Neuronal stem cell (in vitro differentiated cells): ENCODE measurements at places on chromosomes 2 and 18.

DNA sequence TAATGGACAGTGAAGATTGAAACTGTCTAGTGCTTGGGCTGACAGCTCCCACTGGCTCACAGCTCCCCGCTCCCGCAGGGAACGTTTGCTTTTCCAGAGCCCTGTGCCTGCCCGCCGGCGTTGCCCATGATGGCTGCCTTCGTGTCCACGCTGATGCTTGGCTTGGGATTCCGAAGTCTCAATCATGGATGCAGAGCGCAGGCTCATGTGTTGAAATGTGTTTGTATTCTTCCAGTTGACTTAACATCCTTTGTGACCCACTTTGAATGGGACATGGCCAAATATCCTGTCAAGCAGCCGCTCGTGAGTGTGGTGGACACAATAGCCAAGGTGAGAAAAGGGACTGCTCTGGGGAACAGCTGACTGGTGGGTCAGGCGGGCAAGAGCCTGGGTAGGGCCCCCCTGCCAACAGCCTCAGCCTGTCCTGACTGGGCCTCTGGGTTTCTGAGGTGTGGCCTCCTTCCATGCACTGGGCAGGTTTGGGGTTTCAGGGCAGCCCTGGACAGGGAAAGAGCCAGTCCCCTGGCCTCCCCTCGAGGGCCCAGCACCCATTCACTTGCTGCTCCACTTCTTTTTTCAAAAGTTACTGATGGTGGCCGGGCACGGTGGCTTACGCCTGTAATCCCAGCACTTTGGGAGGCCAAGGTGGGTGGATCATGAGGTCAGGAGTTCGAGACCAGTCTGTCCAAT, 42.8 kb downstream of the ATP6V1C2 start:
- no peak for DNase-seq

DNA sequence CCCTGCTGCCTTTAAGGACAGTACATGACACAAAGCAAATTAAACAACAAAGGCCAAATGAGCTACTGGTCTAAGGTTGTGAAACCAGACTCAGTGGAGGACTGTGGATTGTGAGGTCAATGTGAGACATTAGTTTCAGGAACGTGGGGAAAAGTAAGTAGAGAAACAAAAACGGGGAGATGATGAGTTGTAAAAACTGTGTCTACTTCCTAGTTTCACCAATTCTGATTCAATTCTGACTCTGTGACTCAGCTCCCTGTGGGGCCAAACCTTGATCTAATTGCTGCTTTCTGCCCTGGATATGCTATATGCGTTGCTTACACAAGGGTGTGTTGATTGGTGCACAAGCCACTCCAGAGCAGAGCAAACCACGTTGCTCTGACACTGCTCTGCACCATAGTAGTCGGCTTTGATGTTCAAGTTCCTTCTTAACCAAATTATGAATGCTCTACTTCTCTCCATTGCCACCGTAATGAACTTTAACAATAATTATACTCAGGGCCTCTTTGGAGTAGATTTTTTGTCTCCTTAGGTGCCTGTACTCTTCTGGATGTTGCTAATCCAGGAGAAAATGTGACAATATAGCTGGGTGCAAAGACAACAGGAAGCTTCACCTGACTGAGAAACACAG, 1640.1 kb upstream of the CELF4 start:
- DNase-seq: no peak

DNA sequence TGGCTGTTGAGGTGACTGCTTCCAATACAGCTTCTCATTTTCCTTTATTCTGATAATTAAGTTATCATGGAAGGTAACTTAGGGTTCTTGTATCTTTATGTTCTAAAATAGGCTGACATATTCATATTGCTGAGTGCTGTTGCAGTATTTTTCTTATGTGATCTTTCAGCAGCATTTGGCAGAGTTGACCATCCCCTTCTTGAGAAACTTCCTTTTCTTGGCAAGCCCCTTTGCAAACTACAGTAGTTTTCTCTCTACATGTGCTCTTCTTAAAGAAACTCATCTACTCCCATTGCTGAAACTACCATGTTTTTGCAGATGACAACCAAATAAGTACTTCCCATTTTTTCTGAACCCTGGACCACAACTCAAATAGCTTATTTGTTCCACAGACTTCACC, 476.5 kb upstream of the TRIB2 start:
- DNase-seq: no peak

- no peak for DNase-seq
Measured at GRCh38 chr2:106316915-106317314, 122.8 kb upstream of the UXS1 start.

DNA sequence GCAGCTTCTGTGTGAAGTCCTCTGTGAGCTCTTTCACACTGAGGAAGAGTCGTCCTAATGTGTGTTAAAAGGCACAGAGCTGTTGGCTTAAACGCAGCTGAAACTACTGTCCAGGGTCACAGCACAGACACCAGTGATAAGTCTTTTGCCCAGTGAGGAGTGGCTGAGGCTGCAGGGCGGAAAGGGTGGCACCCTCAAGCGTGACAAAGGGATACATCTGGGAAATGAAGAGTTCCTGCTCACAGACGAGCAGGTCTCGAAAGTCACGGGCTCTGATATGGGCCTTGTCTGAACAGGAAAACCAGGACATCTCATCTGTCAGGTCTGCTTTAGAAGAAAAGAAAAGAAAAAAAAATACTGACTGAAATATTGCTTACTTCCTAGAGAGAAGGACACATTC, 36.5 kb downstream of the TGIF1 start:
- DNase-seq: no peak

DNA sequence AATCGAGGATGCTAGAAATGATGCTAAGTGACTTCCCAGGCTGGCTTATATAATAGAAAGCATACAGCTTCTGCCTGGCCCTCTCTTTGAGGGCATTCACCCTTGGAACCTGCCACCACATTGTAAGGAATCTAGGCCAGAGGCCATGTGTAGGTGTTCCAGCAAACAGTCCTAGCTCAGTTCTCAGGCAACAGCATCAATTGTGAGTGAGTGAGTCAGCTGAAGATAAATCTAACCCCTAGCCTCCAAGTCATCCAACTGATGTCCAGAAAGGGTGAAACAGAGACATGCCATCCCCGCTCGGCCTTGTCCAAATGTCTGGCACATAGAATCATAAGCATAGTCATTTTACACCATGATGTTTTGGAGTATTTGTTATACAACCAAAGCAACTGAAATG, 324.3 kb upstream of the KLHL14 start:
- DNase-seq: no peak

GRCh38 chr2:39217192-39217550, 26.6 kb downstream of the CDKL4 start:
- no peak for DNase-seq

- no peak for DNase-seq
Measured at GRCh38 chr2:79638954-79639353, 126.1 kb downstream of the CTNNA2 start.

GRCh38 chr2:145411493-145411892, 891.6 kb upstream of the ZEB2 start:
- no peak for DNase-seq

GRCh38 chr2:38716185-38716584, 35.0 kb downstream of the SRSF7 start:
- DNase-seq: no peak

DNA sequence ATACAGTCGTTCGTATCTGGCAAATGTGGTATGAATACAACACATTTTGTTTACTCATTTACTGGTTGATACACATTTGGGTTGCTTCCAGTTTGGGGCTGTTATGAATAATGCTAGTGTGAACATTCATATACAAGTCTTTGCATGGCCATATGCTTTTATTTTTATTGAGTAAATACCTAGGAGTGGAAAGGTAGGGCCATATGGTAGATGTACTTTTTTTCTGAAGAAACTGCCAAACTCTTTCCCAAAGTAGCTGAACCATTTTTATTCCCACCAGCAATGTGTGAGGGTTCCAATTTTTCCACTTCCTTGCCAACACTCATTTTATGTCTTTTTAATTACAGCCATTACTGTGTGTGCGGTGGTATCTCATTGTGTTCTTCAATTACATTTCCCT, 496.2 kb upstream of the NRXN1 start:
- DNase-seq: no peak

DNA sequence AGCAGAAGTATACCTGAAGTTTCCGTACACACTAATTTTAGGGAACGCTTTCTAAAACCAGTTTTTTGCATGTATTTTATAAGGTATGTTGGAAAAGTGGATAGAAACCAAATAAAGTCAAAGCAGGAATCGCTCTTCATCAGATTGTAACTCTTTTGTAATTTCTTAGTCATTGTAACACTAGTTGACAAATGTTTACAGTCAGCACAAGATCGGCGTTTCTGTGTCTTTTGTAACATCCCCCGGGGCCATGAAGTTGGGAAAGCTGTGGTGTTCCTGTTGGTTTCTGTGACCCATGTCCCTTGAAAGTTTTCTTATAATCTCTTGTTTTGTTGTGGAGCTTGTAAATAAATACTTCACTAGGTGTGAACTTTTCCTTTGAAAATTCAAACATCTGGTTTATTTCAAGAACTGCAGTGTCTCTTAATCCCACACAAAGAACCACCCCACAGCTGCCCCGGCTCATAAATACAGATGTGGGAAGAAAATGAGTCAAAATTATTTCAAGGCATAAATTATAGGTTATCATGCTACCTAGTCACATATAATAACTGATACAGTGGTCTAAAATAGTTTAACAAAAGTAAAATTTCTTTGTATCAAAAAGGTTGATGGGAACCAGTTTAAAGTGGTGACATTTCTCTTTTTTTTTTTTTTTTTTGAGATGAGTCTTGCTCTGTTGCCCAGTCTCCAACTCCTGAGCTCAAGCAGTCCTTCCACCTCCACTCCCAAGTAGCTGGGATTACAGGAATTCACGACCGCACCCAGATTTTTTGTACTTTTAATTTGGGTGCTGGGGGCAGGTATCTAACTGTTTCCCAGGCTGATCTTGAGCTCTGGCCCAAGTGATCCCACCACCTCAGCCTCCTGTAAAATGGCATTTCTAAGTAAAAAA, 751 bp upstream of the NMI start:
- no peak for DNase-seq

GRCh38 chr2:16881122-16881521, 215.5 kb upstream of the CYRIA start:
- DNase-seq: no peak

GRCh38 chr2:143553261-143553660, 424.0 kb downstream of the ARHGAP15 start:
- DNase-seq: no peak

DNA sequence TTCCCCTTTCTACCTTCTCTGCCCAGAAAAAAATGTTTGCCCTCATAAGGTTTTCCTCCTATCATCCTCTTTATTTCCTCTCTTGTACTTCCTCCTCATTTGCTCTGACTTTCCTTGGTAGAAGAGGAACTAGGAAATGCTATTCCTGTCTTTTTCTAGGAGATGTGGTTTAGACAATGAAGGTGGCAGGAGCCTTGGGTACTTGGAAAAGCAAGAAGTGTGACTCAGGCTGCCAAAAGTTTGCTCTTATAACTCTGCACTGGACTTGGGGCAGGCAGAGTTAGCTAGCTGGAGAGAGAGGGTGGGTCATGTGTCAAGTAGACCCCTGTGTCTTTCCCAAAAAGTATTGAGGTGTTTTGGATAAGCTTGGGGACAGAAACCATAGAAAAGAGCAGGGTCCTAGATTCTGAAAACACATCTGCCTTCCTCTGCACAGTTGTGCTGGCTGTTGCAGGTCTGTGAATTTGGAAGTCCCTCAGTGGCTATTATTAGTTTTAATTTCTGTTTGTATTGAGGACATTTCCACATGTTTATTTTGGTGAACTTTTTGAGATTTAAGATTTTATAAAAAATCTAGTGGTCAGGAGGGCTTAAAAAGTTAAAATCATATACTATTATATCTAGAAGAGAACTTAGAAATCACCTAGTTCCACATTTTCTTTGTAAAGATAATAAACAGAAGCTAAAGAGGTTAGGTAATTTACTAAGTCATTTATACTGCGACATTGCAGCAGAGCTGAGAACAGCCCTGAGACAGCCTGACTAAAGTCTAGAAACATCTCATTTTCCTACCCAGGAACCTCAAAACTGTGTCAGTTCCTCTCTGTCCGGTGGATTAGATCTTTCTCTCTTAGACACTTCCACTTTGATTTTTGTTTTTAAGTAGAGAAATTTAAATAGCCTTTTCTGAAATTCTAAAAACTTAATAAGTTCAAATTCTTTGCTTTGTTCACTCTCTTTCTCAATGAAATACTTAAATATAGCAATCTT, 16.0 kb downstream of the INSIG2 start:
- no peak for DNase-seq

DNA sequence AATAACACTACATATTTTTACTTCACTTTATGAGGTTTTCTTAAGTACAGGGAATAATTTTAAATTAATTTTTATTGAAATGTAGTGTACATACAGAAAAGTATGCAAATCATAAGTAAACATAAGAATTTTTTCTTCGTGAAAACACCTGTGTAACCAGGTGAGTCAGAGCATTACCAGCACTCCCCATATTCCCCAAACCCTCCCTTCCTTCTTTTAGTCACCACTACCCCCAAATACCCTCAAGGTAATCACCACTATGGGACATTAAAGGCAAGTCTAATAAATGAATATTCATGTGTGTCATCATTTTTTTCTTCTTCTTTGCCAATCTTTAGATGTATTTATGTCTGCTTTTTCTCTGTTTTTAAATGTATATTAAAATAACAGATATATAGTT, 139.9 kb upstream of the LTBP1 start:
- no peak for DNase-seq

GRCh38 chr2:105766300-105766866, 21.7 kb downstream of the NCK2 start:
- no peak for DNase-seq

- no peak for DNase-seq
Measured at GRCh38 chr2:142981756-142982155, 104.3 kb downstream of the KYNU start.

DNA sequence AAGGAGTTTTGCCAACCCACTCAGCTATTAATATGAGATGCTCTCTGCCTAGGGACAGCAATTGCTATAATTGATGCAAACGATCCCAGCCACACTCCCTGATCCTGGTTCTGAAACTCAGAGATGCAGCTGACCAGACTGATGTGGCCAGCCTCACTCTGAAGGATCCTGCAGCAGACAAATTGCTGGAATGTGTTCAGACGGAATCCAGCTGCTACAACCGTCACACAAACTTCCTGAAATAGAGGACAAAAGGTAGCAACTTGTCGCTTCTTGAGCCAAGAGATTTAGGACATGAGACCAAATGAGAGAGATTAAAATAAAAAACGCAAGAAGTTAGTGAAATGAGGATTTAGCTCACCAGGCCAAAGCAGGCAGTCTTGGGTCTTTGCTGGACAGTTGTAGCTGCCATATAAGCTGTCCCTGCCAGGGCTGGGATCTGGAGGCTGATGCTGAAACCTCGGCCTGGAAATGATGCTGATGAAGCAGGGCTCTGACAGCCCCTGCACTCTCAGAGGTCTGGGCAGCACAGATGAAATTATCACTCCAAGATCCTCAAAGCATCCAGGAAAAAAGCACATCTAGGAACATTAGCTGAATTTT, 8.3 kb upstream of the YWHAQ start:
- no peak for DNase-seq

- no peak for DNase-seq
Measured at GRCh38 chr2:127208313-127208712, 11.8 kb downstream of the CYP27C1 start.

- no peak for DNase-seq
Measured at GRCh38 chr2:20353241-20353992, 2.8 kb upstream of the PUM2 start.

GRCh38 chr2:3754280-3754679, 50.9 kb downstream of the DCDC2C start:
- no peak for DNase-seq
